ENCODE measurements at places on chromosomes 1 and 21.

DNA sequence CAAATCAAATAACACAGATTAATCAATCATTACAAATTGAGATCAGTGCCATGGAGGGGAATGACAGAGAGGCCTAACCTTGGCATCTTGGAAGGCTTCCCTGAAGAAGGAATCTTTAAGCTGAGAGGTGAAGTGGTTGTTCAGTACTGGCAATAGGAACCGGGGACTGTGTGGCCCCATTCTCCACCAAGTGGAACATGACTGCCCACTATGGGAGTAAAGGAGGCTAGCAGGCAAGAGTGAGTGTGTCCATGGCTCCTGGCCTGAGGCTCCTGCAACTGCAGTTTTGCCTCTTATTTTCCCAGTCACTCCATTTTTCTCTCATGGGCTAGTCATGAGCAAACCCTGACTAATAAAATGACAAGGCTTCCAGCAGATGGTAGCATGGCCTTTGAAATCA lies 112.2 kb upstream of the GJB5 start:
- no peak for DNase-seq

- DNase-seq, result no peak
These were observed 220.6 kb upstream of the PKN2 start for GRCh38 chr1:88463401-88463985.

- no peak for DNase-seq
These were observed 116.0 kb downstream of the ESRRG start for GRCh38 chr1:216607067-216607697.

DNA sequence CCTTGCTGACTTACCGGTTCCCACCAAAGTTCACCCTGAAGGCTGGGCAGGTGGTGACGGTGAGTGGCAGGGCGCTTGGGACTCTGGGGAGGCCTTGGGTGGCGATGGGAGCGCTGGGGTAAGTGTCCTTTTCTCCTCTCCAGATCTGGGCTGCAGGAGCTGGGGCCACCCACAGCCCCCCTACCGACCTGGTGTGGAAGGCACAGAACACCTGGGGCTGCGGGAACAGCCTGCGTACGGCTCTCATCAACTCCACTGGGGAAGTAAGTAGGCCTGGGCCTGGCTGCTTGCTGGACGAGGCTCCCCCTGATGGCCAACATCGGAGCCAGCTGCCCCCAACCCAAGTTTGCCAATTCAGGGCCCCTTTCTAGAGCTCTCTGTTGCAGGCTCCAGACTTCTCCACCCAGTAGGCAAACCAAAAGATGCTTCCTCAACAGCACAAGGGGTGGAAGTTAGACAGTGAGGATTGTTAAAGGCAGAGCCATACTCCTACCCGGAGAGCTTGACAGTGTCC lies 16.4 kb upstream of the SEMA4A start:
- DNase-seq, result no peak

- DNase-seq, result no peak
These were observed 11.1 kb upstream of the TNFRSF14 start for GRCh38 chr1:2544875-2545640.
